Stimulated activated CD4-positive, alpha-beta T cell treated with anti-CD3 and anti-CD28 coated beads, Interleukin-15, amount 100 ng/mL, for 1 hour (primary cell): ENCODE measurements at places on chromosomes 3 and 15.

DNA sequence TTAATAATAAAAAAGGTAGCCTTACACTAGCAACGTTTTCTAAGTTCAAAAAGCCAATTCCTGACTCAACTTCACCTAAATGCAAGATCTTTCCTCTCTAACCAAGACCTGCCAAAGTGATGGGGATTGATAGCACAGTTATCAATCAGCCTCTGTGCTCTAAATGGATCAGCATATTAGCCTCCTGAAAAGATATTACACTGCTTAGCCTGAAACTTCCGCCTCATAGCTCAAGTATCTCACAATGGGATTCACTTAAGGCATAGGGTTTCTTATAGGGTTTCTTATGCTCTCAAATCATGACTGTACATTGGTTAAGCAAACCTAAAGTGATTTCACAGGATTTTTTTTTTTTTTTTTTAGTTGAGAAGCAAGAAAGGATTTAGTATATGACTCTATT lies 436 bp upstream of the SLC9A9 start:
- no peak for DNase-seq

DNA sequence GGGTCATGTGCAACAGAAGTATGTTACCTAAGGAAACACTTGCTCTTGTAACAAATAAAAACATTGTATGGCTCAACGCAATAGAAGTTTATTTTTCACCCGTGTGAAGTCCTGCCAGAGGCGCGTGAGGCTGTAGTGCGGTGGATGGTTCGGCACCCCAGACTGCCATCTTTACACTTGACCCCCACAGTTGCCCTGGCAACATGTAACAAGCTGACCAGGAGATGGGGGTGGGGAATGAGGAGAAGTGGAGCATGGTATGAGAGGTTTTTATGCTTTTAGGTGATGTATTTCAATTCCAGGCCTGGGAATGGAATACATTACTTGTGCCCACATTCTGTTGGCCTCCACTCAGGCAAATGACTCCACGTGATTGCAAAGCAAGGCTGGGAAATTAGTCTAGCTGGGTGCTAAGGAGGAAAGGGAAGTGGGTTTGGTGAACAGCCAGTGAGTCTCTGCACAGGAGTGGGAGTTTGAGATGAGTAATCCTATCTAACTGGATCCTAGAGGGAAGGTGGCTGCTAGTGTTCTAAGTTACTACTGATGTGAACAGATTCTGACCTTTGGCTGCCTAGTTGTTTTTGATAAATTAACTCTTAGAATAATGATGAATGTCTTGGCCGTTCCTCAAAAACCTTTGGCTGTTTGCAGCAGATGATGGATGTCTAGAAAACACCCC lies 33.8 kb upstream of the GREM1 start:
- DNase-seq = no peak

- peak; percentile 3 for DNase-seq
Observed at GRCh38 chr3:171328419-171329082, 131.7 kb downstream of the TNIK start.

GRCh38 chr3:102161384-102162006 lies 273.3 kb upstream of the ZPLD1 start:
- no peak for DNase-seq

GRCh38 chr3:70646635-70647034 lies 334.2 kb upstream of the MDFIC2 start:
- no peak for DNase-seq

DNA sequence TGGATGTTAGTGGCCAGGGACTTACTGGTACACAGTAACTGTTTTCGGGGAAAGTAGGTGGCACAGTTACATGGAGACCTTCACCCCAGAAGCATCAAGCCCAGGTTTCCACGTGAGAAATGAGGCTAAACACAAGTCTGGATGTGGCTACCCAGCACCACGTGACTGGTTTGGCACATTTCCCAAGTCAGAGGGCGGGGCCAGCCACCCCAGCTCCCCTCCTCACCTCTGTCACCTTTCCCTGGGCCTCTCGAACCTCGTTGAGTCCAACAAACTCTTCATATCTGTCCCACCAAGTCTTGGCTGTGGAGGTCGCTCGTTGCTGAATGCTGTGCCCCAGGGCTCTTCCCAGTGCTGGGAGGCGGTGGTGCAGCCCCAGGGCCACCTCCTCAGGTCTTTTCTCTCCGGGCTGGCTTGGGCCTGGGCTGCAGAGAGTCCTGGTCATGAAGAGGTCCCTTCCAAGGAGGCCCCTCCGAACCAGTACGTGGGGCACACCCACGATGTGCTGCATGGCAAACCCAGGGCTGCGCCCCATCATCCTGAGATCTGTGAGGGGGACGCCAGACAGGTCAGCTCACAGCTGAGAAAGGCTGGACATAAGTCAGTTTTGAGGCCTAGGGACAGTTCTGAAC lies 4.8 kb upstream of the PLXNB1 start:
- DNase-seq = no peak
